ENCODE measurements at places on chromosomes 7 and 10.

- no peak for DNase-seq
Measured at GRCh38 chr7:112176241-112176640, 30.0 kb downstream of the DOCK4 start.

- DNase-seq = no peak
Measured at GRCh38 chr7:144524271-144524670, 120.8 kb upstream of the NOBOX start.

GRCh38 chr7:7157177-7157886 is 25.0 kb upstream of the C1GALT1 start:
- DNase-seq = no peak

DNA sequence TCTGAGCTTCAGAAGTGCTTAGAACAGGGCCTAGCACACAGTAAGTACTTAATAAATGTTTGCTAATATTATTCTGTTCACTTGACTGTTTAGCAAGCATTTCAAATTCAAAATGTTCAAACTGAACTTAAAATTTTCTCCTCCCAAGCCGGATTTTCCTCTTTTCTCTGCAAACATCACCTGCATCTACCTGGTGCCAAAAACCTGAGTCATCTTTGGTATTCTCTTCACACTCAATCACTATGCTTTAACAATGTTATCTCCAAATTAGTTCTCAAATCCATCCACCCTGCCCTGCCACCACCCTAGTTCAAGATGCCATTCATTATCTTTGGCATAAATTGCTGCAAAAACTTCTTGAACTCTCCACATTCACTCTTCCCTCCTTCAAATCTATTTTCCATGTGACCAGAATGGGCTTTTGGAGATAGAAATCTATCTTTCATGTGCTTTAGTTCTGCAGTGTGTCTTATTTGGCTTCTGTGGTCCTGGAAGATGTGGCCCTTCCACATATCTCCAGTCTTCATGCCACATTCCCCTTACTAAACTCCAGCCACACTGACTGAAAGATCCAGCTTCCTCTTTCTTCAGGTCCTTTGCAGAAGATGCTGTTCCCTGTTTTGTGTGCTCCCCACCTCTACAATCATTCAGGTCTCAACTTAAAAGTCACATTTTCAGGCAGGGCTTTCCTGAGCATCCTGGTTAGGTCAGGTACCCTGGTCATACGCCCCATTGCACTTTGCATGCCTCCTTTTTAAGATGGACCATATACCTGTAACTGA is 2.0 kb downstream of the GGCT start:
- no peak for DNase-seq

- no peak for DNase-seq
Measured at GRCh38 chr10:110967009-110967630, 47.7 kb downstream of the SHOC2 start.

DNA sequence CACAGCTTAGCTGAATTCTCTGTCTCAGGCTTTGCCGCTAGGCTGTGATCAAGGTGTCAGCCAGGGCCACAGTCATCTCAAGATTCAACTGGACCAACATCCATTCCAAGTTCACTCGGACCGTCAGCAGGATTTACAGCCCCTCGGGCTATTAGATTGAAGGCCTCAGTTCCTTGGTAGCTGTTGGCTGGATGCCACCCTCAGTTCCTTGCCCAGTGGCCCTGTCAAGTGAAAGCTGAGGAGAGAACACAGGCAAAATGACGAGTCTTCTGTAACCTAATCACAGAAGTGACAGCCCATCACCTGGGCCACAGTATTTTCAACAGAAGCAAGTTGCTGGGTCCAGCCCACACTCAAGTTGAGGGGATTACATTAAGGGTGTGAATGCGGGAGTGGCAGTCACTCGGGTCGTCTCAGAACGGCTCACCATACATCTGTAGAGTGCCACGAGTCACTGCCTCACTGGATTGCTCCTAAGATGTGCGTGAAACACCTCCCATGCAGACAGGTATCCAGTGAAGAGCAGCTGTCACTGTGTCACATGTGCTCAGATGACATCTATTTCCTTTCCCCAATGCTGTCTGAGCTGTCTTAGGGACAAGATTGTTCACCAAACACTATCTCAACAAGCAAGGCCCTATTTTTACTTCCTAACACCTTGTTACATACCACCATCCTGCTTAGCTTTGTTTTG is 78.9 kb upstream of the PRLHR start:
- DNase-seq = no peak

DNA sequence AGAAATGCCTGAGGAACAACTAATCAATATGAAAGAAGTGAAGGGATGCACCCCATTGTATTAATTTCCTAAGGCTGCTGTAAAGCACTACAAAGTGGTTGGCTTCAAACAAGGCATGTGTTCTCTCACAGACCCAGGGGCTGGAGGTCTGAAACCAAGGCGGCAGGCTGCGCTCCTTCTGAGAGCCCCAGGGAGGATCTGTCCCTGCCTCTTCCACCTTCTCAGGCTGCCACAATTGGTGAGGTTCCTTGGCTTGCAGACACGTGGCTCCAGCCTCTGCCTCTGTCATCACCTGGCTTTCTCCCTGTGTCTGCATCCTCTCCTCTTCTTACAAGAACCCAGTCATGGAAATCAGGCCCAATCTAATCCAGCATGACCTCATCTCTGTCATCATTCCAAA is 110.1 kb downstream of the TNS3 start:
- no peak for DNase-seq

- DNase-seq = no peak
Measured at GRCh38 chr7:7577888-7578287, 11.2 kb downstream of the MIOS start.

DNA sequence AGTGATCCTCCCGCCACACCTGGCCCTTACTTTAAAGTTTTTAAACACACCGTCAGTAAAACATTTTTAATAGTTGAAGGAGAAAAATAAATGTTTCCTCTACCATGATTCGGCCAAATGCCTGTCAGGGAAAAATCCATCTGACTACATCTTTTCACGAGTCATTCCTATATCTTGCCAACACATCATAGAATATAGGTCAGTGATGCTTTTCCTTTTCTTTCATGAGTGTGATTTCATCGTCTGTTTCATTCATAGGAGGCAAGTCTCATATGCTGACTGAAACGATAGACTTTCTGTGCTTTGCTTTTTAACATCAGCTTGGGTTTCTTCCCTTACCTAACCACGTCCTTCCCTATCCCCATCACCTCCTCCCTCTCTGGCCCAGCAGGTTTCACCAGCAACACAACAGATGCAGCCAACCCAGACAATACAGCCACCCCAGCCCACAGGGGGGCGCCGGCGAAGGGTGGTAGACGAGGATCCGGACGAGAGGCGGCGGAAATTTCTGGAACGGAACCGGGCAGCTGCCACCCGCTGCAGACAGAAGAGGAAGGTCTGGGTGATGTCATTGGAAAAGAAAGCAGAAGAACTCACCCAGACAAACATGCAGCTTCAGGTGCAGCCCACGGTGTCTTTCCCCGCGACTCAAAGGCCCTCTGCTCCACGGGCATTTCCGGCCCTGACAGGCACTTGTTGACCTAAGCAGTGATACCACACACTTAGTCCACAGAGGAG is 149.2 kb downstream of the TRIL start:
- peak; percentile 27 for DNase-seq

- DNase-seq = no peak
Measured at GRCh38 chr7:26195867-26196657, 4.5 kb downstream of the HNRNPA2B1 start.

DNA sequence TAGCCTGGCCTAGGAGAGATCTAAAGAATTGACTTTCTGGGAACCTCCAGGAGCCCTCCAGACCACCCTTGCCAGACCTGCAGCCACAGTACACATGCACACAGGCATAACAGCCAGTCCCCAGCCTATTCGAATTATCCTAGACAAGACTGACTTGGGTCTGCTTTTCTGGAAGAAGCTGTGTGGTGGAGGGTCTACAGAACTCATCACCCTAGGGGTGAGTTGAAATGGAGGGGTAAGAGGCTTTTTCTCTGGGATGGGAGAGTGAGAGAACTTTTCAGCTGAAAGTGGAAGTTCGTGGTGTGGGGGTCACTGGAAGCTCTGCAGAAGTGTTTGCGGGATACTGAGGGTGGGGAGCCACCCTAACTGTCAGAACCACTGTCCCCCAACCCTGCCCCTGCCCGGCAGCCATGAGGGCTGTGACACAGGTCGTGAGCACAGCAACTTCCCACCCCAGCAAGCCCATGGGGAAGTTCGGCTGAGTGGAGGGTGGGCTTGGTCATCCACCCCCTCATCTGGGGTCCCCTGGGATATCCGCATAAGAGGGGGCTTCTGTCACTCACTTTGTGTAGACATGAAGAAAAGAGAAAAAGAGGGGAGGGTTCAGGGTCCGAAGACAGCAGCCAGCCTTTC is 7.8 kb downstream of the TLX1 start:
- DNase-seq = no peak

DNA sequence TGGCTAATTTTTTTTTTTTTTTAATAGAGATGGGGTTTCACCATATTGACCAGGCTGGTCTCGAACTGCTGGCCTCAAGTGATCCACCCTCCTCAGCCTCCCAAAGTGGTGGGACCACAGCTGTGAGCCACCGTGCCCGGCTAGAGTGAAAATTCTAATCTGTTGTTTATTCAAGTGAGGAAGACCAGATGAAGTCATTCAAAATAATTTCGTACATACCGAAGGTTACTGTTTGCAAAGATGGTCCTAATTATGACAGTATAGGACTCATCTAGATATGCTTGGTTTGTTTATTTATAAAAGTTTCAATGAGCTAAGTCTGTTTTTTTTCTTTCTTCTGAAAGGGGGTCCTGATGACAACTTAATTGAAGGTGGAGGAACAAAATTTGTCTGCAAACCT is 376.8 kb downstream of the EXOC4 start:
- DNase-seq = no peak

DNA sequence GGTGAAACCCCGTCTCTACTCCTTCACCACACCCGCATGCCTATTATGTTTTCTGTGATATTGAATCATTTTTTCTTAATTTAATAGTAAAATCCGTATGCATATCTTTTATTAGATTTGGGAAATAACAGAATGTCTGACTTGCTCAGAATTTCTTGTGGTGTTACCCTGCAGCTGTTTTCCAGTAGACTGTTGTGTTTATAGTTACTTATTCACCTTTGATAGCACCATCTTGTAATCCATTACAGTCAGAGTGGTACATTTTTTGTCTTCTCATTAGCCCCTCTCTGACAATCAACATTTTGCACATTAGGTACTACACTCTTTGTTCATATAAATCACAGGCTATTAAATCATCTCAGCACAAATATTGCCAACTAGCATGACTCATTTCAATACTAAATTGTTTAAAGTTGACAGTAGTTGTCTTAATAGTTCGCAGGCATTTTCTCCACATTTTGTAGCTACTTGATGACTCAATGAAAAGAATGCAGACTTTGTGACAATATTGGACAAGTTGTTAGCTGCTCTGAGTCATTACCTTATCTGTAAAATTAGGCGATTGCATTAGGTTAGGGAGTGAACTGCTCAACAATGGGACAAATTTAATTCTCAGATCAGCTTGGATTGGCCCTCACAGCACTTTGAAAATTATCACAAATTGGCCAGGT is 17.8 kb upstream of the SLC16A12 start:
- no peak for DNase-seq

DNA sequence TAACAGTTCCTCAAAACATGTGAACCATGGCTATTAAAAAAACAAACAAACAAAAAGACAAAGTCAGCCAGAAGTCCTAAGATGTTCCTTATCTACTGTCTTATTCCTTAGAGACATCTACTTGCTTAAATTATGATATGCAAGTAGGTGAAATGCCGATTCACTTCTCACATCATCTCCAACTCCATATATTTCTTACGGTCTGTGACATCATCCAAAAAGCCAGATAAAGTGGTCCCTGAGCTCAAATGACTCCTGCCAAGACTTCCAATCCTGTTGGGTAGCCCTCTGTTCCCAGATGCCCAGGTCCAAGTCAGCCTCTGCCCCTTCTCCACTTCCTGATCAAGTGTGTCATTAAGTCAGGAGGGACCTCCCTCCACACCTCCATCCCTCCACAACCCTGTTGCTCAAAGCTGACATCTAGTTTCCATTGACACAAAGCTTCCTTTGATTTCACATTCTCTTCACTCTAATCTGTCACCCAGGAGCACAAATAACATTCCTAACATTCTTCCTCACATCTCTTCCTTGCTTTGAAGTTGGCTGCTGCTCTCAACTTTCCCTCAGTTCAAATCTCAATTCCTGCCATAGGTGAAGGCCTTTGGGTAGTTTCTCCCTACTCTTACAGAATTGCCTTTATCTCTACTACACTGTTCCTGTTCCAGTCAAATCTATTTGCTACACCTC is 56.1 kb upstream of the PDLIM1 start:
- DNase-seq = no peak

- no peak for DNase-seq
Measured at GRCh38 chr10:102324061-102324460, 71.4 kb upstream of the NFKB2 start.

- DNase-seq = no peak
Measured at GRCh38 chr7:141114029-141114664, 40.3 kb downstream of the TMEM178B start.

DNA sequence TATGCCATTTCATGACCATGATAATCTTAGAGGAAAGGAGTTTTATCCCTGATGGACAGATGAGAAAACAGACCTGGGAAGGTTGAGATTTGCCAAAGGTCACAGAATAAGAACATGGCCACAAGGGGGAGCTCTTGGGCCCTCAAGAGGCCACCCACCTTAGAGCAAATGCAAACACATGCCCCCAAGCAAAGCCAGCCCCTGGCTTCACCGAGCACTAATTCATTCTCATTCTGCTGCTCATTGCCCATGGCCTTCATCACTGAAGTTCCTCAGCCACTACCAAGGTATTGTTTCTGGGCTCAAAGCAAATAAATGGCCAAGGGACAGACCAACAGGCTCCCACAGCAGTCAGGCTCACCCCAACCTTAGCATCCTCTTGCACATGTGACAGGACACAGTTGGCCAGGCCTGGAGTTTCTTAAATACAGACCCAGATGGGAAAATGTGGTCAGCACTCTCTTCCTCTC is 44.2 kb downstream of the PDLIM1 start:
- peak; percentile 81 for DNase-seq

- DNase-seq = peak; percentile 50
Measured at GRCh38 chr10:97333601-97334369, 744 bp downstream of the FRAT2 start.

GRCh38 chr10:63935705-63936104 is 414.5 kb downstream of the REEP3 start:
- DNase-seq = no peak

- no peak for DNase-seq
Measured at GRCh38 chr10:111137007-111137406, 60.2 kb downstream of the ADRA2A start.

DNA sequence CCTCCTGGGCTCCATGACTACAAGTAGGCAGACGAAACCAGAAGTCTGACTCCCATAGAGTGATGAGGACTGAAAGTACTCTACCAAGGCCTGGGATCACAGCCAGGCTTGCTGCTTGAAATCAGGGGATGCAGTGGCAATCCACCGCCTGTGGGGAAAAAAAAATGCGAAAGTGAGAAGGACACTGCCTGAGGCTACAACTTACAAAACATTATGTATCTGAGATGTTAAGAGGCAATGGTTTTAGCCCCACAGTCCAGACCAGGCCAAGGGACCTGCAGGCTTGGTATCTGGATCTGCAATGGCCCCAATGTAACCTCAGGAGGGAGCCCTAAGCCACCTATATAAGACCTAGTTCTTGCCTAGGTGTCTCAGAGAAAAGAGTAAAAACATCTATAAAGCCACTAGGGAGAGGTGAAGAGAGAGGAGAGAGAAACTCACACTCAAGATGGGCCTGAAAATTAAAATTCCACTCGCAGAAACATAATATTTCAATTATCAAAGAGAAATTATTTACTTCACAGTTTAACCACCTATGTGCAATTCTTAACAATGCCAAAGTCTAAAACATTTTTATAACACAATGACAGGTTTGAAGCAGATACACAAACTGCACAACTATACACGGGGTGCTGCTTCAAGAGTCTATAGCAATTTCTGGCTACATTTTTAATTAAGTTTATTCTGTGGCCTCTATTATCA is 13.9 kb downstream of the DNAJC1 start:
- DNase-seq = peak; percentile 31

- DNase-seq = peak; percentile 33
Measured at GRCh38 chr7:49773218-49773935, at the start of gene VWC2. VWC2 (plus strand) TSS chr7:49773638; CDS start chr7:49775436, 1,798 bp downstream.

All from endothelial cell (in vitro differentiated cells).